ENCODE measurements at places on chromosomes 7 and 10.

DNA sequence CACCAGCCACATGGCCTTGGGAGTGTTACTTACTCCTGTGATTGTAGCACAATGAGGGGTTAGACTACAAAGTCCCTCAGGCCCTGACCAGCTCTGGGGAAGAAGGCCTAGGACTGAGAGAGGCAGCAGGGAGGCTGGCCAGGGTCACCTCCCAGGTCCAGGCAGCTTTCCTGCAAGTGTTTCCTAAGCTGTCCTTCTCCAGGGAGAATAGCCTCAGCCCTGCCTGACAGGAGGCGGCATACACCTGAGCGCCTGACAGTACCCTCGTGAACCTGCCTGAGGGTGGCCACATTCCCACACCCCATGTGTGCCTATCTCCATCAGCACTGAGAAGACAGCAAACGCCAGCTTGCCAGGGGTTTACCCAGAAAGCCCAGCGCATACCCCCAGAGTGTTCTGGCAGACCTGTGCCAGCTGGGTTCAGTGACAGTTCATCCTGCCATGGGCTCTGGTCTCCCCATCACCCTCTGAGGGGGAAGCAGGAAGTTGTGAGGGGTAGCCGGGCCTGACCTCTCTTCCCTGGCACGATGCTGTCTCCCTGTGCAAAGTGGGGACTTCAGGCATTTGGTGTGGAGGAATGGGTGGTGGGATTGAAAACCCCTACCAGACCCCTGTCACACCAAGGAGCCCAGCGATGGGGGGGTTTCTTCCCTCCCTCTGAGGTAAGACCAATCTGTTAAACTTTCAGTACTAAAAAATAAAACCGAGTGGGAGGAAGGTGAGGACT lies 56.3 kb upstream of the CAMK2B start:
- DNase-seq = no peak

DNA sequence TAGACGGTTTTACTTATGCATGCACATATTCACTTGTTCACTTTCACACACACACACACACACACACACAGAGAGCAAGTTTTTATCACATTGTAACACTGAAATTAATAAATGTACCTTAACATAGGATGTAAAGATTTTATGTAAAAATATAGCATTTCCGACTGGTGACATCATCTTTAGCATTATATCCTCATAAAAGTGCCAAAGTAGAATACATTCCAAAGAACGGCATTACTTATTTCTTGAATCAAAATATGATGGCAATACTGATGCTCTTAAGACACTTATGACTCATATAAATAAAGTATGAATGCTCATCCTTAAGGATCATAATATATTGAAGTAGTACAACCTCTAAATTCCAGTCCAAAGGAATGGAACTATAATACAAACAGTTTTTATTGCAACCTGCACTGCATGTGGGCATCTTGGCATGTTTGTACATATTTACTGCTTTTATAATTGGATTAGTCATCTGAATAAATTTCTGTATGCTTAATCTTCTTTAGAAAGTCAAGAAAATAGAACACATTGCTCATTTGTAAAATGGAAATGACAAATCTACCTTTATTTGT lies 290.0 kb upstream of the SEMA3A start:
- peak; percentile 27 for DNase-seq

DNA sequence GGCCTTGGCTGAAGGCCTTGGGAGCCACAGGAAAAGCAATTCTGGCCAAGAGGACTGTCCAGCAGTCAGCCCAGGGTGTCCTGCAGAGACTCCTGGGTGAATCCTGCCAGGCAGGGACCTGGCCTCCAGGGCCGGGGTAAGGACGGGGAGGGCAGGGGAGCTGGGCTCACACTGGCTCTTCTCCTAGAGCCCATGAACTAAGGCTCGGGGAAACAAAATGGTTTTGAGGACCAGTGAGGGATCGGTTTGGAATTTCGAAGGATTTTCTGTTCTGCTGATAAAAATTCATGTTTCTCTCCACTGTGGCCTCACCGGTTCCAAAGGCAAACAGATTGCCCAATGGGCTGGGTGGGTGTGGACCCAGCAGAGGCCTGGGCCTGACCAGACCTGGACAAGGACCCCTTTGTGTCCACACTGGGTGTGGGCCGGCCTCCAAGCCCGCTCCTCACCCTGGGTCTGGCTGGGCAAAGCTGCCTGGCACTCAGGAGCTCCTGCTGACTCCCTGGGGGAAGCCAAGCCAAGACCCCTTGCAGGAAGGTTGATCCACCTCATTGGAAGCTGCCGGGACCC lies 27.3 kb downstream of the FAM20C start:
- DNase-seq = no peak

- DNase-seq = no peak
Observed at GRCh38 chr10:72659694-72660093, 32.2 kb upstream of the MCU start.

DNA sequence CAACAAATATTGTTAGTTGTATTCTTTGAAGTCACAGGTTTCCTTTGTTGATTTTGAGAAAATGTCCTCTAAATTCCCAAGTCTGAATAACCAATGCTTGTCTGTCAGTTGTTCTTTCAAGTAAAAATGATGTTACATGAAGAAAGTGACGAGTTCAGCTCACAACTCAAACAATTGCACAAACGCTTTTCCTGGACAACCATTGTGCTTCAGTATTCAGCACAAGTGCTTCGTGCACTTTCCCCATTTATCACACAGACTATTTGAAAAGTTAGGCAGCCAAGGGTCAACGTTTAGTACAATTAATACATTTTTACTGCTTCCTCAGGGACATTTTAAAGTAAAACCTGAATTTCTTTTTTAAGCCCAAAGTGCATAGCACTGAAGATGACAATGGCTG lies 44.5 kb downstream of the CDK1 start:
- DNase-seq = no peak

DNA sequence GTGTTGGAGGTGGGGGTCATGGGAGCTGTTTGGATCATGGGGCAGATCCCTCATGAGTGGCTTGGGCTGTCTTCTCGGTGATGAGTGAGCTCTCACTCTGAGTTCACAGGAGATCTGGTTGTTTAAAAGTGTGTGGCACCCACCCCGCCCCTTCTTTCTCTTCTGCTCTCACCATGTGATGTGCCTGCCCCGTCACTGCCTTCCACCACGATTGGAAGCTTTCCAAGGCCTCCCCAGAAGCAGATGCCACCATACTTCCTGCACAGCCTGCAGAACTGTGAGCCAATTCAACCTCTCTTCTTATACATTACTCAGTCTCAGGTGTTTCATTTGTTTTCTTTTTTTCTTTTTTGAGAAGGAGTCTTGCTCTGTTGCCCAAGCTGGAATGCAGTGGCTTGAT lies 170.0 kb downstream of the PTPN20 start:
- no peak for DNase-seq

DNA sequence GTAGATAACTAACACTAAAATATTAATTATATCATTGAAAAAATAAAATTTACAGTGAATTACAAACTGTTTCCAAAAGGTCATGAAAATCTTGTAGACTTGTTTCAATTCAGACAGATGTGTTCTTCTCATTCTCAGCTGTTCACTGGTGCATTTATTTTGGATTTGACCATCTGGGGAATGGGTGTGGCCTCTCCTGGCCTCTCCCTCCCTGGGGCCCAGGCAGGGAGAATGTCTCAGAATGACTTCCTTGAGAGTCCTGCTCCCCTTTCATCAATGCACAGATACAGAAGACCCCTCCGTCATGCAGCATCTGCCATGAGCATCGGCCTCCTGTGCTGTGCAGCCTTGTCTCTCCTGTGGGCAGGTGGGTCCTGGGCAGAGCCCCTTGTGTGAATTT lies 192.8 kb upstream of the PRSS58 start:
- DNase-seq = no peak

DNA sequence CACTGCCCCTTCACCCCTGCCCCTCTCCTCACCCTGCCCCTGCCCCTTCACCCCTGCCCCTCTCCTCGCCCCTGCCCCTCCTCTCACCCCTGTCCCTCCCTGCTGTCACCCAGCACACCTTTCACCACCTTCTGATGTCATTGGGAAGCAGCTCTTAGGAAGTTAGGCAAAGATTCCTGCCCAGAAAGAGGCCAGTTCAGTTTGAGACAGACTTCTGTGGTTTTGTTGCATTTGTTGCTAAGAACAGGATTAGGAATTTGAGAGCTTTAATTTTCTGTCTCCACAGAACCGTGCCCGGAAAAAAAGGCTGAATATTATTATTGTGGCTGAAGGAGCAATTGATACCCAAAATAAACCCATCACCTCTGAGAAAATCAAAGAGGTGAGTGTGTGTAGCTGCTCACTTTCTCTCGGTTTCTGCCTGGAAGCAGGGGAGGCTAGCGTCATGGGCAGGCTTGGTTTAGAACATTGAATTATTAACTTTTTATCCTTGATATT lies 39.6 kb downstream of the PFKP start:
- no peak for DNase-seq

DNA sequence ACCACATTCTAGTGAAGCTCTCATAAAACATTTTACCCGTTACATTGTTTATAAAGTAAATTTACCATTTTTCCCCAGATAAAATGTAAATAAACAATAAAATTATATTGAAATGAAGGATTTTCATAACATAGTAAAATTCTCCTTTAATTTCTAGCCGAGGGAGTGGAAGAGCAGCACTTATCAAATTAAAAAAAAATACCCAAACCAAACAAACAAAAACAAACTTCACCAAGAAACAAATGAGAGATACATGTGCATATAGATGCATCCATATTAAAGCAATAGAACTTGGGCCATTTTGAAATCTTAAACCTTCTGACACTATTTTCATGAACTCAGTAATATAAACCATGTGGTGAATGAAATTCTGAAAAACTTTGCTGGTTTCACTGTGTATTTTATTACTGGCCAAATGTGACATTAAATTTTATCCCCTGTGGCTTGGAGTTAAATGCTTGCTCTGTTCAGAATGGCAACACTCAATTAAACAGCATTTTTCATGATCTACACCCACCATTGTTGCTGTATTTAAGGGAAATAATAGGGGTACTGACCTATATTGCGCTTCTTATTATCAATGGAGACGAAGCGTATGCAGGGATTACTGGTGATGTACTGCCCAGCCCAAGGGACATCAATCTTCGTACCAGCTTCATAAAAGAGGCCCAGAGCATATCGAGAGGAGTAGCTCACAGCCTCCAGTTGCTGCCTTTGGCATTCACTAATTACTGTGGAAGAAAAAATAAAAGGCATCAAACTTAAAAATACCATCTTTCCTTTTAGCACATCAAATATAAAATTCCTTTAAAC lies 220.9 kb downstream of the RNLS start:
- no peak for DNase-seq

DNA sequence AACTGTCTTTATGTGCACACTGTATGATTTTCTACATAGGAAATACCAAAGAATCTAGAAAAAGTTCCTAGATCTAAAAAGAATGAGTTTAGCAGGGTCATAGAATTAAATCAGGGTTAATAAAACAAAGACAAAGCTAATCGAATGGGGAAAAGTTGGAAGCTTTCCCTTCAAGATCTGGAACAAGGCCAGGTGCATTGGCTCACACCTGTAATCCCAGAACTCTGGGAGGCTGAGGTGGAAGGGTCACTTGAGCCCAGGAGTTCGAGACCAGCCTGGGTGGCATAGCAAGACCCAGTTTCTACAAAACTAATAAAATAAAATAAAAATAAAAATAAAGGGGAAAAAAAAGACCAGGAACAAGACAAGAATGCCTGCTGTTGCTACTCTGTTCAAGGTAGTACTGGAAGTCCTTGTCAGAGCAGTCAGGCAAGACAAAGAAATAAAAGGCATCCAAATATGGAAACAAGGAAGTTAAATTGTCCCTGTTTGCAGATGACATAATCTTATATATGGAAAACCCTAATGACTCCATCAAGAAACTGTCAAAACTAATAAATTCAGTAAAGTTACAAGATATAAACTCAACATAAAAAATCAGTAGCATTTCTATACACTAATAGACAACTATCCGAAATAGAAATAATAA lies 76.1 kb upstream of the RHEB start:
- no peak for DNase-seq

DNA sequence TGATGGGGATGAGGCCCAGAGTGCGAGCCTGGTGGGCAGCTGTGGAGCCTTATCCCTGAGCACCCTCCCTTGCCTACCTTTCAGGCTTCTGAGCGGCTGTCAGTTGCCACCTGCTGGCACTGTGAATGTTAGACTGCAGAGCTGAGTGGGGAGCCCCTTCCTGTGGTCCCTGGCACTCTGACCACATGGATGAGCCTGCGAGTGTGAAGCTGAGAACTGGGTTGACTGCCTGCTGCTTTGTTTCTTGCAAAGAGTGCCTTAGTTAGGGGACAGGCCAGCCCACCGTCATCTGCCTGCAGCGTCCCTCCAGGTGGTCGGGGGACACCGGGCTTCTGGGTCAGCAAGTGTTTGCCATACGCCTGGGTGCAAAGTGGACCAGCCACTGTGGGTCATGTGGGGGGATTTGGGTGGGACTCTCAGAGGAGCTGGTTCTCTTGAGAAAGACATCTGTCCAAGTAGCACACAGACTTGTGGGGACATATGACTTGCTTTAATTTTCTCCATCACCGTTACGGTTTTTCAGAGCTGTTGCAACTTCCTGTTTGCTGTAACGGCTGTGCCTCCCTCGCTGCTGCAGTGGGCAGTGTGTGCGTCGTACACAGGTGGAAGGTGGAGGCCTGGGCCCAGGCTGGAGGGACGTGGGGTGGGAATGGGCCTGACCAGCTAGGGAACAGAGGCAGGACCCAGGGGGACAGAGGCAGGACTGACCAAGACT lies 13.7 kb downstream of the INPP5A start:
- DNase-seq = no peak

DNA sequence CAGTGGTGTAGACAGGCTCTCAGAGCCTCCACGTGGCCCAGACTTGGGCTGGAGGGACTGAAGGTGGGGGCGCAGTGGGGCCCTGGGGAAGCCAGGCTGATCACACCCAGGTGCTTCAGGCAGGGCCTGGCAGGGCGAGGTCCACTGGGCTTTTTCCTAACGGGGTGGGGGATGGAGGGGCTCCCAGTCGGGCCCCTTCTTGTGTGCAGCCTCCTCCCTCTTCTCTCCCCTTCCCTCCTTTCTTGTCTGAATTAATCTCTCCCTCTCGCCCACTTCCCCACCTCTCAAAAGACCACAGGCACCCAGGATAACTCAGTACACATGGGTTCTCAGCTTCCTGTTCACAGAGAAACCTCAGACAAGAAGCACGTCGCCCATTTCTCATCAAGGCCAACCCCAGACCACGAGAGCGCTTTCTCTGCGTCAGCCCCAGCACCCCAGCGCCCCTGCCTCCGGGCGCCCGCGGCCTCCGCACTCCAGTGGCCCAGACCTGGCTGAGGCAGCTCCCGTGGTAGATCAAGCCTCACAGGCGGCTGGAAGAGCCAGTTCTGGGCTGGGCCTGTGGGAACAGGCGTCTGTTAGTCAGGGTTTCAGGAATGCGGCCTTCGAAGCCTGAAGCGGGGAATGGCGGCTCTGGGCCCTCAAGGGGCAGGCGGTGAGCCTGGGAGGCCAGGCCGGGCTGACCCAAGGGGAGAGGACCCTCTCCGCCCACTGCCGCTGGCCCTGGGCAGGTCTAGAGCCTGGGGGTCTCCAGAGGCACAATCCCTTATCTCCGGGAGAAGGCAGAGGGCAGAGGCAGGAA lies 50.6 kb downstream of the PWWP2B start:
- DNase-seq = peak; percentile 38

- DNase-seq = peak; percentile 62
Observed at GRCh38 chr10:88979153-88979562, 11.4 kb upstream of the FAS start.

All from LoVo (cell line).